ENCODE measurements at places on chromosomes 4 and X. TPM values are rescaled to one million over a fixed set of nuclear protein-coding genes. Genes with fewer than 3 reads are reported as not detected.

GRCh38 chrX:13091111-13091765, 46.8 kb upstream of the FAM9C start:
- no peak for DNase-seq
- H3K36me3 ChIP-seq = no peaks in the 10 kb centered on the region
- H3K27ac ChIP-seq = peak overlapping the region; percentile 78

DNA sequence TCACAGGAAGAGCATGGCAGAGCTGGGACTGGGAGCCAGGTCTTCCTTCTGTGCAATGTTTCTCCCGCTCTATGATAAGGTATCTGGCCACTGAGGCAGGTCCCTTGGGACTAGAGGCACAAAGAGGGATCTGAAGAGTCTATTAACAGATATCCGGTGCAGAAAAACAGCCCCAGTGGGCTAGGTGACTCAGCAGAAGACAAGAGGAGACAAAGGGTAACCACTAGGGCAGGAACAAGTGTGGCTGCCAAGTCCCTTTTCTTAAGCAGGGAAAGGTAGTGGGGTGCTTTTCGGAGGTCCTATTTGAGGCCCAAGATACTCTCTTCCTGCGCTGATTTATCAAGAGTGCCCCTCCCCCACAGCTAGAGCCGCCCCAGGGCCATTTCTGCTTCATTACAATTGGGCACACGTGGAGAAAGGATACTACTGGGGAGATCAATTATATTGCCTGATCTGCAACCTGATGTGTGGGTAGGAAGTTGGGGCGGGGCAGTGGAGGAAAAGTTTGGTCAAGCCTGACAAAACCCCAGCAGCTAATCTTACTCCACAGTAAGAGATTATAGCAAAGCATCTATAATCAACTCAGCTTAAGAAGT, at the start of gene DGAT2L6:
DGAT2L6 (plus strand) TSS at position 546 of the 596 bp plus-strand sequence. CDS start 100 bp downstream, outside the sequence.
- H3K27ac ChIP-seq = no peak within 1 kb of the TSS
- no peak within 1 kb of the TSS for H3K4me3 ChIP-seq

- no peak for DNase-seq
- H3K36me3 ChIP-seq = no peaks in the 10 kb centered on the region
- no peaks in the 10 kb centered on the region for H3K4me1 ChIP-seq
- no peak overlapping the region for H3K4me3 ChIP-seq
Observed at GRCh38 chrX:13898603-13899002, 81.7 kb upstream of the GPM6B start.

DNA sequence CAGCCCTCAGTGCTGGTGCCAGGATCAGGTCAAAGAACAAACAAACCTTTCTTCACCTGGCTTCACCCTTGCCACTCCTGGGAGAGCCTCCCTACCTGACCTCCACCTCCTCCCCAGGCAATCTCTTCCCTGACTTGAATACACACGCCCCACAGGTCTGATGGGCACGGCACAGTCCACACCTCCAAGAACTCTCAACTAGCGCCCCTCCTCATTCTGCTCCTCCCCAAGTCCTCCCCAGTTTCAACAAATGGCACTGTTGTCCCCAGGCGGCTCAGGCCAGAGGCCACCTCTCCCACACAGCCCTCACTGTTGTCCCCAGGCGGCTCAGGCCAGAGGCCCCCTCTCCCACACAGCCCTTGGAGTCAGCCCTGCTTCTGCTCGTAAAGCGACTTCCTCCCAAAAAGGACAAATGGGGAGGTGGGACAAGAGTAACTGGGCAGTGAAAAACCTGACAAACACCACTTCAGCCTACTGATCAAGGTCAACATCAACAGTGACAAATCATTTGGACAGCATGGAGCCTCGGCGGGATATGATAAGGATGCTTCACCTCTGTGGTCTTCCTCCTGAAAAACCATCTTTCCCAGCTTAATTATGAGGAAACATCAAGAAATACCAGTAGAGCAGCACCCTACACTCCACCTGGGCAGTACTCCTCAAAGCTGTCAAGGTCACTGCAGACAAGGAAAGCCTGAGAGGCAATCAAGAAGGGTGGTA, 2.9 kb downstream of the LETM1 start:
- DNase-seq = no peak
- H3K4me1 ChIP-seq = peaks cover 35% of the 10 kb centered on the region
- H3K4me3 ChIP-seq = no peak overlapping the region
- no peaks in the 10 kb centered on the region for H3K27me3 ChIP-seq

- no peaks in the 10 kb centered on the region for H3K36me3 ChIP-seq
- no peaks in the 10 kb centered on the region for H3K4me1 ChIP-seq
- no peak overlapping the region for H3K27ac ChIP-seq
- no peaks in the 10 kb centered on the region for H3K27me3 ChIP-seq
- DNase-seq = no peak
- H3K4me3 ChIP-seq = no peak overlapping the region
Observed at GRCh38 chr4:141797966-141798365, 161.6 kb downstream of the IL15 start.

GRCh38 chrX:79081895-79082512, 62.5 kb upstream of the GPR174 start:
- no peak overlapping the region for H3K4me3 ChIP-seq
- H3K27me3 ChIP-seq = no peaks in the 10 kb centered on the region
- H3K36me3 ChIP-seq = no peaks in the 10 kb centered on the region
- no peak for DNase-seq
- no peaks in the 10 kb centered on the region for H3K4me1 ChIP-seq
- H3K27ac ChIP-seq = no peak overlapping the region

Gene GLRA3
- total RNA-seq = 0.33 TPM

Gene FGFBP2
- 4.0 TPM for total RNA-seq

Gene SUPT20HL2
- total RNA-seq = not detected

Data from upper lobe of left lung (tissue), 6 donors.